ENCODE measurements at places on chromosomes 2 and 18.

- H3K27ac ChIP-seq = no peak overlapping the region
- H3K27me3 ChIP-seq = no peaks in the 10 kb centered on the region
- DNase-seq = no peak
- H3K4me3 ChIP-seq = no peak overlapping the region
Observed at GRCh38 chr2:39851251-39851650, 72.2 kb upstream of the THUMPD2 start.

- no peak overlapping the region for H3K27ac ChIP-seq
- no peaks in the 10 kb centered on the region for H3K27me3 ChIP-seq
- no peaks in the 10 kb centered on the region for H3K36me3 ChIP-seq
- H3K4me3 ChIP-seq = no peak overlapping the region
- peaks cover 9% of the 10 kb centered on the region for H3K4me1 ChIP-seq
Observed at GRCh38 chr2:112629224-112629623, 16.5 kb upstream of the SLC20A1 start.

DNA sequence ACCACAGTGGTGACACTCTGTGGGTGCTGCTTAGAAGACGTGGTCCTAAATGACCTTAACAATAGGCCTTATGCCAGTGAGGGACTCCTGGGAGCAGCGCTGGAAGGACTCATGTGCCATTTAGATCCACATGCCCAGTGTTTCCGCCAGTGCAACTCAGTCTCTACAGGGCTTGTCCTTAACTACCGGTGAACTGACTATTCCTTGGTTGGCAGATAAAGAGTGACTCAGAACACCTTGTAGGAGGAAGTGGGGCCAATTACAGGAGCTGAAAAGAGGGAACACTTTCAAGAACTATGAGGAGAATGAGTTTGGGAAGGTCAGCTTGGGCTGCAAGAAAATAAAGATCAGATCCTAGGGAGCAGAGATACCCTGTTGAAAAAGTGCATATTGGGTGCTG, 1.8 kb upstream of the CDK5R2 start:
- H3K4me1 ChIP-seq = peaks cover 11% of the 10 kb centered on the region
- H3K36me3 ChIP-seq = no peaks in the 10 kb centered on the region
- H3K27me3 ChIP-seq = no peaks in the 10 kb centered on the region
- no peak for DNase-seq
- no peak overlapping the region for H3K4me3 ChIP-seq

GRCh38 chr2:79792090-79792489, 279.2 kb downstream of the CTNNA2 start:
- H3K4me3 ChIP-seq = no peak overlapping the region
- DNase-seq = no peak
- H3K27me3 ChIP-seq = no peaks in the 10 kb centered on the region
- no peaks in the 10 kb centered on the region for H3K36me3 ChIP-seq
- H3K4me1 ChIP-seq = no peaks in the 10 kb centered on the region

DNA sequence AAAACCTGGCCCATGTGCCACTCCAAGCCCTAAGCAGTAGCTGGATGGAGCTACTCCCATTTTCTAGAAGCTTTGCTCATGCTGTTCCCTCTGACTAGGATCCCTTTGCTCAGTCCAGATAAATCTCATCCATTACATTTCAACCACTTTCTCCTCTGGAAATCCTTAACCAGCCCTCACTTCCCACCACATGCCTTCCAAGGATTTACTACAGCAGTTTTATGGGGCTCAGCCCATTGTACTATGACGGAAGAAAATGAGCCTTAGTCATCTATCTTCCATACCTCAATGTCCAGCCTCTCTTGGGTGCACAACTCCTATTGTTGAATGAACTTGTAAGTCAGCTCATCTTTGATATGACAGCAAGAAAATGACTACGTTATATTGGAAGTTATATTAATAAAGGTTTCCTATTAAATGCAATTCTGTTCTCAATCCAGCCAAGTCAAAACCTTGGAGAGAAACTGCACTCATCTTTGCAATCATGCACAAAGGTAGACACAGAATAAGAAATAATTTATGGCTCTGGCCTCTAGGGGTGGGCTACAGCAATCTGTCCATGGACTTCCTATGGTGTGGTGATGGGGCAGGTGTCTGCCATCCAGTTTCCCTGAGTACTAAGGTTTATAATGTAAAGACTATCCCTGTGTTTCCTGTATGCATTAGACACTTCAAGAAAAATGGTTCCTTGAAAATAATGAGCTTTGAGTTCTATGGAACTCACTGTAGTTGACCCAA, 3.4 kb downstream of the B4GALT6 start:
- H3K36me3 ChIP-seq = no peaks in the 10 kb centered on the region
- H3K27ac ChIP-seq = no peak overlapping the region
- H3K4me1 ChIP-seq = peaks cover 10% of the 10 kb centered on the region
- H3K27me3 ChIP-seq = no peaks in the 10 kb centered on the region

GRCh38 chr2:99819766-99820165, 322.6 kb downstream of the AFF3 start:
- no peaks in the 10 kb centered on the region for H3K4me1 ChIP-seq
- no peak for DNase-seq
- H3K27ac ChIP-seq = no peak overlapping the region
- no peaks in the 10 kb centered on the region for H3K36me3 ChIP-seq
- H3K4me3 ChIP-seq = no peak overlapping the region

DNA sequence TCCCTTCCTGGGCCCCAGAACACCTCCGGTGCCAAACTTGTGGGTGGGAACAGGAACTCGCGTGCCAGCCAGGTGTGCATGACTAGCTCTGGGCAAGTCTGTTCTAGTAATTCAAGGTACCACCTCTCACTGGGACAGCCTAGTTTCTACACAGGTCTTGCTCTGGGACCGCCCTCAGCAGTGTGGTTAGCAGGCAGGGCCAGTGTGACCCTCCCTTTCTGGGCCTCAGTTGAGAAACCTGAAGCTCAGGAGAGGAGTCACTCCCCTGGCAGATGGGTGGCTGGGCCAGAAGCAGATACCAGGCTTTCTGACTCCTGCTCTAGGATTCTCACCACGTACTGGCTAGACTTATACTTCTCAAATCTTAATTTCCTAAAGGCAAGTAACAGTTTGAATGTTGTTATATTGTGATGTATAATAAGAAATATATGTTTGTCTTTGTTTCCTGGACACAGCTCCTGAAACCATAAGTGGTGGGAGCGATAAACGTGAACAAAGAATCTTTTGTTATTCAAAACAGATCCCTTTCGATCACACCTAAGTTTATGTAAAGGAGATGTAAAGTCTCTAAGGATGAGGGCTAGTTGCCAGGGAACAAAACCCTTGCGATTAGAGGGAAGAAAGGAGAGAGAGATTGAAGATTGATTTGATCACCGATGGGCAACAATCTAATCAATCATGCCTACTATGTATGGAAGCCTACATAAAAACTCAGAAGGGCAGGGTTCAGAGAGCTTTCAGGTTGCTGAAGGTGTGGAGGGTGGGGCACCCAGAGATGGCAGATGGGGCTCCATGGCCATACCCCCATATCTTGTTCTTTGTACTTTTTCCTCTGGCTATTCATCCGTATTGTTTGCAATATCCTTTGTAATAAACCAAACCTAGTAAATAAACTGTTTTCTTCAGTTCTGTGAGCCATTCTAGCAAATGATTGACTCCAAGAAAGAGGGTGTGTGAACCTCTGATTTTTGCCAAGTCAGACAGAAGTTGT, 952 bp upstream of the UGT1A6 start:
- peak; percentile 12 for DNase-seq
- no peaks in the 10 kb centered on the region for H3K36me3 ChIP-seq
- H3K27ac ChIP-seq = no peak overlapping the region
- H3K4me3 ChIP-seq = no peak overlapping the region
- H3K27me3 ChIP-seq = no peaks in the 10 kb centered on the region

GRCh38 chr2:32711219-32711618, 83.4 kb downstream of the TTC27 start:
- peak overlapping the region; percentile 79 for H3K27ac ChIP-seq
- H3K4me1 ChIP-seq = peaks cover 59% of the 10 kb centered on the region
- peaks cover 10% of the 10 kb centered on the region for H3K36me3 ChIP-seq
- H3K4me3 ChIP-seq = no peak overlapping the region
- peak; percentile 90 for DNase-seq
- no peaks in the 10 kb centered on the region for H3K27me3 ChIP-seq

DNA sequence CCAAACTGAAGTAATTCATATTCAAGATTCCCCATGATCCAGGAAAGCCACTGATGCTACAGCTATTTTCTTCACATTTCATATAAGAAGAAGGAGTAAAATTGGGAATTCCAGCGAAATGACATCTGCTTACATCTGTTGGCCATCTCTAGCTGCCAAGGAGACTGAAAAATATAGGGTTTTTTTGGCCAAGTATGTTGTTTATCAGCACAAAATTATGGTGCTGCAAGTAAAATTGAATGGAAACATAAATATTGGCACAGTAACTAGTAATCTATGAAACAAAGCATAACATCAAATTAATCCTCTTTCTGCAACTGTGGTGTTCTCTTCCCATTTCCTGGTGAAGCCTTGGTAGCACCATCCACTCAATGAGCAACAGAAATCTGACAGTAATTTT, 649.5 kb upstream of the ZNF804A start:
- H3K4me3 ChIP-seq = no peak overlapping the region
- no peaks in the 10 kb centered on the region for H3K4me1 ChIP-seq
- H3K27me3 ChIP-seq = no peaks in the 10 kb centered on the region
- H3K27ac ChIP-seq = no peak overlapping the region
- DNase-seq = no peak
- H3K36me3 ChIP-seq = no peaks in the 10 kb centered on the region

Measured in Karpas-422 (cell line).